T-cell (primary cell): ENCODE measurements at places on chromosomes 11 and 22. TPM values are rescaled to one million over a fixed set of nuclear protein-coding genes. Genes with fewer than 3 reads are reported as not detected.
A peak's percentile ranks its signal among the peaks of the same experiment; 100 is the strongest.

The CCDC81 gene
- 1.3 TPM for total RNA-seq

GRCh38 chr11:36037031-36037430 lies 93.2 kb downstream of the LDLRAD3 start:
- H3K4me3 ChIP-seq = no peak overlapping the region
- H3K27ac ChIP-seq = no peak overlapping the region
- H3K4me1 ChIP-seq = no peaks in the 10 kb centered on the region
- DNase-seq = no peak
- no peaks in the 10 kb centered on the region for H3K36me3 ChIP-seq

The NOX4 gene
- total RNA-seq = not detected

DNA sequence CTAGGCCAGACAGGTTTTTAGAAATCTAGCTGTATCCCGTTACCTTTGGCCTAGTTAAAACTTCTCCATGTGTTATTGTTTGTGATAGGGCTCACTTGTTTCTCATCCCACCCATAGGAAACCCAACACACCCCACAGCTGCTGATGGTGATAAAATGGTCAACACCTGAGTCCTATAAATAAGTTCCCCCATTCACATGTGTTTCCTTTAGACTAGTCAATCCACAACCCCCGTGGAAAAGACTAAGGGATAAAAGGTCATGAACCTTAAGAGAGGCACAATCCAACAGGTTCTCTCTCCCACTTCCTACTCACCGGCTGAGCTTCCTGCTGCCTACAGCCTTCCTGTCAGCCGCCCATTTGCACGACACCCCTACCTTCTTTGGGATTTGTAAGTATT lies 768.4 kb downstream of the JRKL start:
- no peak for DNase-seq
- no peak overlapping the region for H3K4me3 ChIP-seq
- no peak overlapping the region for H3K27ac ChIP-seq
- H3K27me3 ChIP-seq = no peaks in the 10 kb centered on the region
- no peaks in the 10 kb centered on the region for H3K4me1 ChIP-seq
- H3K36me3 ChIP-seq = no peaks in the 10 kb centered on the region

- no peaks in the 10 kb centered on the region for H3K36me3 ChIP-seq
- no peak overlapping the region for H3K27ac ChIP-seq
- peaks cover 23% of the 10 kb centered on the region for H3K27me3 ChIP-seq
Measured at GRCh38 chr22:47376322-47376700, 613.9 kb downstream of the TBC1D22A start.

DNA sequence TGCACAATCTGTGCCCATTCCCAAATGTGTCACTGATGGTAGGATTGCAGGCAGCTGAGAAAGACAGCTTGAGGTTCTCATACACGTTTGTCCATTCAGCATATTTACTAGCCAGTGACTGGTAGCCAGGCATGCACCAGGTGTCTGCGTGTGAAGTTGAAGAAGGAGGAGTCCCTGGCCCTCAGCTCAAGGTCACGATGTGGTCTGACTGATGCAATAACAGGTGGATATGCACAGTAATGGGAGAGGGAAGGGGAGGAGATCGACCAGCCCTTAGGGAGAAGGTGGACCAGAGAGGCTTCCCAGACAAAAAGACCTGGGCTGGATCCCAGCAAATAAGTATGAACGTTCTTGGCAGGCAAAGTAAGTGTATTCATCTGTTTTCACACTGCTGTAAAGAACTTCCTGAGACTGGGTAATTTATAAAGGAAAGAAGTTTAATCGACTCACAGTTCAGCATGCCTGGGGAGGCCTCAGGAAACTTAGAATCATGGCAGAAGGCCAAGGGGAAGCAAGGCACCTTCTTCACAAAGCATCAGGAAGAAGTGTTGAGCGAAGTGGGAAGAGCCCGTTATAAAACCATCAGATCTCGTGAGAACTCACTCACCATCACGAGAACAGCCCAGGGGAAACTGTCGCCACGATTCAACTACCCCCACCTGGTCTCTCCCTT lies 96.0 kb downstream of the MN1 start:
- H3K4me3 ChIP-seq = no peak overlapping the region
- H3K27ac ChIP-seq = no peak overlapping the region
- peaks cover 7% of the 10 kb centered on the region for H3K27me3 ChIP-seq
- H3K4me1 ChIP-seq = no peaks in the 10 kb centered on the region

The PRG2 gene
- not detected for total RNA-seq

DNA sequence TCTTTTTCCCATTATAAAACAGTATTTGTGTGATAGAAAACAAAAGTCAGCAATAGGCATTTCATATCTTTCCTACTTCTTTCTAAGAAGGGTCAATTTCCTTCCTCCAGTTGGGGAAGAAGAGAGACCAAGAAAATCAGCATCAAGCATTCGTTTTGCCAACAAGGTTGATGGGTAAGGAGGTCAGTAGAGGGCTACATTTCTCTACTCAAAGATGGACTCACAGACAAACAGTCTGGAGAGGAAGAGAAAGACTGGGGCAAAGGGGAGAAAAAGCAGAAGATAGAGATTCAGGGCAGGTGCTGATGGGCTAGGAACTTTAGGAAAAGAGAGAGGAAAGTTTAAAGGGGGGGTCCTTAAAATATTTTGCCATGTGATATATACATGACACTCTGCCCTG lies 8.6 kb upstream of the MTNR1B start:
- H3K27me3 ChIP-seq = no peaks in the 10 kb centered on the region
- DNase-seq = no peak
- no peak overlapping the region for H3K4me3 ChIP-seq
- H3K36me3 ChIP-seq = no peaks in the 10 kb centered on the region

The TMA7B gene
- 18.9 TPM for total RNA-seq

- no peaks in the 10 kb centered on the region for H3K27me3 ChIP-seq
- no peak overlapping the region for H3K4me3 ChIP-seq
- H3K36me3 ChIP-seq = no peaks in the 10 kb centered on the region
- H3K27ac ChIP-seq = no peak overlapping the region
- no peaks in the 10 kb centered on the region for H3K4me1 ChIP-seq
Measured at GRCh38 chr11:36569095-36569494, 1.3 kb downstream of the RAG1 start.

- H3K4me3 ChIP-seq = no peak overlapping the region
- no peak for DNase-seq
- no peaks in the 10 kb centered on the region for H3K36me3 ChIP-seq
- H3K4me1 ChIP-seq = peaks cover 12% of the 10 kb centered on the region
Measured at GRCh38 chr22:45972091-45972888, 4.7 kb downstream of the WNT7B start.

GRCh38 chr11:30741039-30741550 lies 154.9 kb upstream of the MPPED2 start:
- H3K4me3 ChIP-seq = no peak overlapping the region
- no peaks in the 10 kb centered on the region for H3K4me1 ChIP-seq
- no peak for DNase-seq

GRCh38 chr22:34278121-34278520 lies 357.8 kb upstream of the LARGE1 start:
- no peak for DNase-seq
- no peak overlapping the region for H3K4me3 ChIP-seq
- H3K36me3 ChIP-seq = no peaks in the 10 kb centered on the region
- H3K4me1 ChIP-seq = no peaks in the 10 kb centered on the region
- no peak overlapping the region for H3K27ac ChIP-seq

The IPO7 gene
- total RNA-seq = 53.3 TPM

DNA sequence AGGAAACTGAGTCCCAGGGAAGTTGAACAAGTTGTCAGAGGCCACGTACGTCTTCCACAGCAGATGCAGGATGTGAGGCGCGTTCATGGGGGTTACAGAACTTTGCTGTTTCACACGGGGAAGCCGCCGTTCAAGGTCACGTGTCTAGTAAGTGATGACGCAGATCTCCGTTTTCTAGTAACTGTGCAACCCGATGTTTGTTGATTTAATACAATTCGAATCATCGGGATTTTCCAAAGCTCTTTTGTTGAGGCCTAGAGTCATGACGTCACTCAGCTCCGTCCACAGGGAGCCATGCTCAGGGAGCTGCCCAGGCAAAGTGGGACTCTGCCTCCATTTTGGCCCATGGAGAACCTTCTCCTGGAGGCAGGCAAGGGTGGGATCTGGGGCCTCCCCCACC lies 1121.8 kb downstream of the TBC1D22A start:
- peaks cover 26% of the 10 kb centered on the region for H3K27me3 ChIP-seq
- H3K4me3 ChIP-seq = no peak overlapping the region
- H3K4me1 ChIP-seq = no peaks in the 10 kb centered on the region
- H3K27ac ChIP-seq = no peak overlapping the region

- H3K27me3 ChIP-seq = no peaks in the 10 kb centered on the region
- peak; percentile 74 for DNase-seq
- H3K27ac ChIP-seq = peak overlapping the region; percentile 94
Measured at GRCh38 chr11:326842-327580, 6.4 kb upstream of the IFITM3 start.

- DNase-seq = no peak
- H3K27me3 ChIP-seq = peaks cover 19% of the 10 kb centered on the region
- no peaks in the 10 kb centered on the region for H3K4me1 ChIP-seq
- H3K36me3 ChIP-seq = no peaks in the 10 kb centered on the region
Measured at GRCh38 chr22:20272174-20272573, 4.1 kb upstream of the RTN4R start.

DNA sequence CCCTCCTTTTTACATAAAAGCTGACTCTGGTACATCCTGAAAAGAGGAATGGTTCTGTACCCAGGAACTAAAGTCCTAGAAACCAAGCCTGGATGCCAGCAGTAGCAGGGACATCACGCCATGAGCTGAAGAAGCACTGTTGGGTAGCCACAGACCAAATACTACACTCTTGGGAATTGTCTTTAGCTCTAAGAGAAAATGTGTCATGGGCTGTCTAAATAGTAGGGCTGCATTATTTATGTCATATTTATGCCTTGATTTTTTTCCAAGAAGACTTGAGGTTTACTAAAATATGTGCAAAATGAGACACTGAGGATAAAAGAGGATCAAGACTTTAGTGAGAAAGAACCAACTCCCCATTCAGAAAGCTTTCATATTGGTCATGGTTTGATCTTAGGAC lies 213.6 kb downstream of the RAB38 start:
- H3K27ac ChIP-seq = no peak overlapping the region
- no peak for DNase-seq
- no peak overlapping the region for H3K4me3 ChIP-seq

The HBG1 gene
- total RNA-seq = 6.4 TPM

- H3K27me3 ChIP-seq = no peaks in the 10 kb centered on the region
- no peak overlapping the region for H3K4me3 ChIP-seq
- no peak for DNase-seq
- H3K36me3 ChIP-seq = no peaks in the 10 kb centered on the region
Measured at GRCh38 chr11:40129266-40129665, 1330.2 kb downstream of the LRRC4C start.

The BIRC3 gene
- 82.6 TPM for total RNA-seq

The CACNA1I gene
- 16.1 TPM for total RNA-seq

The BAIAP2L2 gene
- 1.3 TPM for total RNA-seq

- no peaks in the 10 kb centered on the region for H3K27me3 ChIP-seq
- DNase-seq = no peak
- H3K36me3 ChIP-seq = no peaks in the 10 kb centered on the region
Measured at GRCh38 chr11:117099696-117100095, 1.5 kb upstream of the SIK3 start.

DNA sequence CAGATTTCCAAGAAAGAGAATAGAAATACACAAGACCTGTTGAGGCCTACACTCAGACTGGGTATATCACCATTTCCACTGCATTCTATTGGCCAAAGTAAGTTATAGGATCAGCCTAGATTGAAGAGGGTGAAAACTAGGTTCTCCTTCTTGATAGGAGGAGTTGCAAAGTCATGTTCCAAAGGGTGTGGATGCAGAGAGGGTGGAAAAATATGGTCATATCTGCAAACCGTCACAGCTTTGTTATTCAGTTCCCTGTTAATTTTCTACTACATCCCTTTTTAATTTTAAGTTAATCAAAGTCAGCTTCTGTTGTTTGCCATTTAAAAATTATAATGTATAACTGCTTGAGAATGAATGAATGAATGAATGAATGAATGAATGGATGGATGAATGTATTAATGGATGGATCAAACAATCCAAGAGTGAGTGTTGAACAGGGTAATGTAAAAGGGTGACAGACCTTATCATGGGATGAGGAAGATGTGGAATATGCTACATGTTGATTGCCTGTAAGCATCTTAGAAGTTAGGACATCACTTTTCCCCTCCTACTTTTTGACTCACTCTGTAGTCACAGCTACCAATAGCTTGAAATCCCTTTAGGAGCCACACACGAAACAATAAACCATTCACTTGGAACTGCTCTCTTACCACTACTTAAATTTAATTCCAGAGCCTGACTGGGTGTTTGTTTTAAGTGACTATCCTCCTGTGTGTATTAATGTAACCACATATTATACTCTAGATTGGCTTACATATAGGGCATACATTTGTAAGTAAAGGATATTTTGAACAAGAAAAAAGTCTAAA lies 121.5 kb downstream of the CCDC34 start:
- H3K27me3 ChIP-seq = no peaks in the 10 kb centered on the region
- no peak for DNase-seq
- H3K4me3 ChIP-seq = no peak overlapping the region
- H3K4me1 ChIP-seq = no peaks in the 10 kb centered on the region
- H3K36me3 ChIP-seq = no peaks in the 10 kb centered on the region

- peaks cover 24% of the 10 kb centered on the region for H3K4me1 ChIP-seq
- DNase-seq = no peak
- H3K27ac ChIP-seq = no peak overlapping the region
- no peak overlapping the region for H3K4me3 ChIP-seq
- H3K36me3 ChIP-seq = no peaks in the 10 kb centered on the region
Measured at GRCh38 chr22:29626497-29627195, 23.2 kb downstream of the NF2 start.

DNA sequence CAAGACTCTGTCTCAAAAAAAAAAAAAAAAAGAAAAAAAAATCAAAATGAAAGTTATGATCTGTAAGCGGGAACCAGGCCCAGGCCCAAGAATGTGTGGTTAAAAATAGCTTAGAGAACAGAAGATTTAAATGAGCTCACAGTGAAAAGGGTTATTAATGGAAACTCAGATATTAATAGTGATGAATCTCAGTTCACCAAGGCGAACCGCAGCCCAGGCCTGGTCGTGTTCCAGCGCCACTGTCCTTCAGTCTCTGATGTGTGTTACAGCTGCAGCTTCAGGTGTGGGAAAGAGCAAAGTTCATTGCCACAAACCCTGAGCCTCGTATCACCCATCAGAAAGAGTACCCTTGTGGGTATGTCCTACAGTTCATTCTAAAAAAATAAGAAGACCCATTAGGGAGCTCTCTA lies 107.1 kb downstream of the GAB2 start:
- no peaks in the 10 kb centered on the region for H3K27me3 ChIP-seq
- H3K4me3 ChIP-seq = no peak overlapping the region
- no peaks in the 10 kb centered on the region for H3K36me3 ChIP-seq

- no peak overlapping the region for H3K27ac ChIP-seq
- no peaks in the 10 kb centered on the region for H3K36me3 ChIP-seq
- H3K4me1 ChIP-seq = no peaks in the 10 kb centered on the region
- no peaks in the 10 kb centered on the region for H3K27me3 ChIP-seq
Measured at GRCh38 chr11:122342089-122342744, 226.2 kb upstream of the BLID start.
